Central memory CD4-positive, alpha-beta T cell (primary cell): ENCODE measurements at places on chromosomes 5 and 9.

GRCh38 chr5:93591323-93591945 is 8.4 kb downstream of the NR2F1 start:
- DNase-seq, result no peak

- no peak for DNase-seq
These were observed 199.3 kb downstream of the SGCD start for GRCh38 chr5:156526081-156526925.

- DNase-seq, result no peak
These were observed 11.3 kb downstream of the SHOC1 start for GRCh38 chr9:111783424-111783823.

GRCh38 chr5:119527351-119527750 is 75.1 kb downstream of the HSD17B4 start:
- no peak for DNase-seq

GRCh38 chr5:83085106-83085505 is 7.8 kb downstream of the XRCC4 start:
- DNase-seq, result no peak

DNA sequence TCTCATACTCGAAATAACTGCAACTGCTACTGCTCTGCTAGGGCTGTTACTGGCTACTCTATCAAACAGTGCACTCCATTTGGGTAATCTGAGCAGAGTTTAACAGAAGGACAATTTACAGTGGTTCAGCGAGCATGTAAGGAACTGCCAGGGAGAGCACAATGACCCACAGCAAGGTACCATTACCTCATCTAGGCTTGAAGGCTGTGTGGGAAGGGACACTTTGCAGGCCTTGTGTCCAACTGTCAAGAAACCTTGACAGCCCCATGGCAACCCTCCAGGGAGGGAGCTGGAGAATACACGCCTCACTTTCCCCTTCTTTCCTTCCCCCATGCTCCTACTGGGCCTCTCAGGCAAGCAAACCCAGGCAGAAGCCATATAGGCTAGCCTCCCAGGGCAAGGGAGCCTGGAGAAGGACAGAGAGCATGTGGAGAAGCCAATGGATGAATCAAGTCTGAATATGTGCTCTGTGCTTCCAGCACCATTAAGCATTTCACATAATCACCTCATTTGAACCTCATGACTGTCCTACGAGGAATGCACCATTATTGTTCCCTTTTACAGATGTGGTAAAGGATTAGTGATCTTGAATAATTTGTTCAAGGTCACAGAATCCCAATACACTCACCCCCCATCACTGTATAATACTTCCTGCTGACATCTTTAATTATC is 49.9 kb upstream of the JAK2 start:
- no peak for DNase-seq

GRCh38 chr5:103942587-103943186 is 380.1 kb upstream of the NUDT12 start:
- DNase-seq, result no peak

GRCh38 chr9:98323051-98323830 is 67.8 kb upstream of the TBC1D2 start:
- DNase-seq, result no peak

GRCh38 chr5:10702911-10703491 is 58.0 kb downstream of the DAP start:
- DNase-seq, result no peak

DNA sequence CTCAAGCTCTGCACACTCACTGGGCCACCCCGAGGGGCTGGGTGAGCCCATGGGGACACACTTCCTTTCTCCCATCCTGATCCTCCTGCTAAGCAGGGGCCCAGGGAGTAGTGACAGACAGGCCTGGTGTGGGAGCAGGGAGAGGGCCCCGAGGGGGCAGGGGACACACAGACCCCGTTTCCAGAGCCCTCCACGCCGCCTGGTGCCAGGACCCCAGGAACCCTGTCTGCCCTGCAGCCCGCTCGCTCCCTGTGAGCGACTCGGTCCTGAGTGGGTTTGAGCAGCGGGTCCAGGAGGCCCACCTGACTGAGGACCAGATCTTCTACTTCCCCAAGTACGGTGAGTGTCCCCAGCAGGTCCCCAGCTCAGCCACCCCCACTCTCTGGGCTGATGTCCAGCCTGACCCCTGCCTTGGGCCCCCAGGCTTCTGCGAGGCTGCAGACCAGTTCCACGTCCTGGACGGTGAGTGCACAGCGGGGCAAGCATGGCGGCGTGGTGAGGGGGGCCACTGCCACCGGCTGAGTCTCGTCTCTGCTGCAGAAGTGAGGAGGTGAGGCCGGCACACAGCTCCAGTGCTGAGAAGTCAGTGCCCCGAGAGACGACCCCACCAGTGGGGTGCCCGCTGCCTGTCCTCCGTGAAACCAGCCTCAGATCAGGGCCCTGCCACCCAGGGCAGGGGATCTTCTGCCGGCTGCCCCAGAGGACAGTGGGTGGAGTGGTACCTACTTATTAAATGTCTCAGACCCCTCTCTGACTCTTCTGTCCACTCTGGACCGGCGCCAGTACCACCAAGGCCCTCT is 1.4 kb downstream of the C8G start:
- DNase-seq, result no peak

DNA sequence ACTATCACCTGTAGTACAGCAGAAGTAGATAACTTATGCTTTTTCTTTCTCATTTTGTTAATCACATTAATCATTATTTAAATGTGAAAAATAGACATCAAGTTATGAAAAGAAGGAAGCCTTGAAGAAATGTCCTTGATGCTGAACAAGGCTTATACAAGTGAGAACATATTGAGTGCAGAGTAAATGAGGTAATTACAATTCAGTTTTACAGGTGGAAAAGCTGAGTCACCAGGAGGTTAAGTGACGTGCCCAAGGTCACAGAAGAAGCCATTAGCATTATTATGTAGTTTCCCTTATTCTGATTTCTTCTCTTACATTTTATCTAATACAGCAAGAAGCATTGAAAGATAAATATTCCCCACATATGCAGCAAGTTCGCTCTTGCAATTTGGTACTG is 998.5 kb upstream of the CDH6 start:
- no peak for DNase-seq

DNA sequence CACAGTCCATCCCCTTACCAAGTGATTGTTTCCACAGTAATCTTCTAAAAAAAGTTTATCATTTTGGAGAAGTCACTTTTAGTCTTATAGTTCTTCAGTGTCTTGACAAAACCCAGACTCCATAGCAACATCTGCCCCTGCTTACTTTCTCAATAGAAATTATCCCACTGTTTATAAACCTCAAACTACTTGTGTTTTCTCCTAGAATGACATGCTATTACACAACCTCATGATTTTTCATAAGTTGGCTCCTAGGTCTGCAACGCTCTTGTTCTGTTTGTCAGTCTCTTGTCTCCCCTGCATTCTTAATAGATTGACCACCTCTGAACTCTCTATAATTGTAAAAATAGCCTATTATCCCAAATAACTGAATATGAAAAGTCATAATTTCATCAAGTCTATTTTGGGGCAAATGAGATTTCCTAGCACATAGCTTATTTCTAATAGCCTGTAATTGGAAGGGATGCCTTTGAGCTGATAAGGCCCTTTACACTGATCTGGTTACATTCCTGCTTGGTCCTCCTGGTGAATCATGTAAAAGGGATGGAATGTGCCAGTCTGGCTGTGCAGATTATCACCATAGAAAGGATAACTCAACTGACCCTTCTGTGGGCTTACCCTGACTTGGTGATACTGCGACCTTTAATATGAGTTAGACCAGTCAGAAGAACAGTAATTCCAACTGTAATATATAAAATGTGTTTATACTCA is 69.6 kb downstream of the CHSY3 start:
- no peak for DNase-seq

- DNase-seq, result no peak
These were observed 37.2 kb downstream of the NCS1 start for GRCh38 chr9:130209422-130209821.

DNA sequence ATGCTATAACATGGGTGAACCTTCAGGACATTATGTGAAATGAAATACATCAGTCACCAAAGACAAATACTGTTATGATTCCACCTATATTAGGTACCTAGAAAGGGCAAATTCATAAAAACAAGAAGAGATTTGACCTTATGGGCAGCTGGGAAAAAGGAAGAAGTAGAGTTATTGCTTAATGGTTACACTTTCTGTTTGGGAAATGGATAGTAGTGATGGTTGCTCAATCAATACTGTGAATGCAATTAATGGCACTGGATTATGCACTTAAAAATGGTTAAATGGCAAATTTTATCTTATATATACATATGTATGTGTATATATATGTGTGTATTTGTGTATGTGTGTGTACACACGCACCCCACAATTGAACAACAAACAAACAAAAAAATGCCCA is 15.2 kb downstream of the FKBP15 start:
- no peak for DNase-seq

- no peak for DNase-seq
These were observed 184.5 kb upstream of the PTGER4 start for GRCh38 chr5:40495237-40495635.

DNA sequence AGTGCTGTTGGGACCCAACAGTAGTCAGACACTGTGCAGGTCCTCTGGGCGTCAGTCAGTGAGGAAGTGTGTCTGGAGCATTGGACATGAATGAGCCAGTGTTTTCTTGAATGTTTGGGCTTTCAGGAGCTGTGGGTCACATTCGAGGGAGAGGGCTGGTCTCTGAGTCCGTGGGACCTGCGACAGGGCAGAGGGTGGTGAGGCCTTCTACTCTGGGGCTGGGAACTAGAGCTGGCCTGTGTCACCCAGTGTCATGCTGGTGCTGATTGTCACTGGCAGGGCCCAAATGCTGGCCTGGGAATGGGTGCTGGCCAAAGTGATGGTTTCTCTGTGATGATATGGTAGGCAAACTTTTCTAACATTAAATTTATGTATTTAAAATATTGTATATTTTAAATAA is 10.3 kb downstream of the POLR1E start:
- no peak for DNase-seq

GRCh38 chr9:95360866-95361265 is 43.4 kb upstream of the FANCC start:
- DNase-seq, result no peak

- DNase-seq, result no peak
These were observed 326.6 kb downstream of the EBF1 start for GRCh38 chr5:158773161-158773560.

- DNase-seq, result no peak
These were observed 285.3 kb downstream of the NR3C1 start for GRCh38 chr5:143118222-143118621.

DNA sequence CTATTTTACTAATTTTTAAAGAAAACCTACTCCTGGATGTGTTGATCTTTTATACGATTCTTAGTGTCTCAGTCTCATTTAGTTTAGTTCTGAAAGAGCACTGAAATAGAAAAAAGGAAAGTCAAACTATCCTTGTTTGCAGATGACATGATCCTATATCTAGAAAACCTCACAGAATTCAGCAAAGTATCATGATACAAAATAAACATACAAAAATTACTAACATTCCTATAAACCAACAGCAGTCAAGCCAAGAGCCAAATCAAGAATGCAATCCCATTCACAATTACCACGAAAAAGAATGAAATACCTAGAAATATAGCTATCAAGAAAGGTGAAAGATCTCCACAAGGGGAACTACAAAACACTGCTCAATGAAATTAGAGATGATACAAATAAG is 225.8 kb upstream of the CDH18 start:
- DNase-seq, result no peak

- no peak for DNase-seq
These were observed 2.3 kb downstream of the PNPLA7 start for GRCh38 chr9:137547687-137548543.

DNA sequence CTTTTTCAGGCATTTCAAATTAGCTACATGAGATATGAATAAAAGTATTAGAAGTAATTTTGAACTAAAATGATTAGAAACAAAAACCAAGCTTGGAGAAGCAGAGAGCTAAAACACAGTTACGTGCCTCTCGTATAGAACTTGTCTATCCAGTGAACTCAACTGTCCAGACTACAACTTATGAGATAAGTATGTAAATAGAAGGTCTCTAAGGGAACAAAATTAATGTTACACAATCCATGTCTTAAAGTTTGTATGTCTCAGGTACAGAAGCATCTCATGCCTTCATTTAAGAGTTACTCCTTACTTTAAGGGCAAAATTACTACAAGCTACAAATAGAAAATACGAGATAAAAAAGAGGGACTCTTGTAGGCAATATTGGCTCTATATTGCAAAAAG is 316.8 kb downstream of the CETN3 start:
- DNase-seq, result no peak

- DNase-seq, result no peak
These were observed 490.0 kb upstream of the COX7C start for GRCh38 chr5:86127696-86128095.

DNA sequence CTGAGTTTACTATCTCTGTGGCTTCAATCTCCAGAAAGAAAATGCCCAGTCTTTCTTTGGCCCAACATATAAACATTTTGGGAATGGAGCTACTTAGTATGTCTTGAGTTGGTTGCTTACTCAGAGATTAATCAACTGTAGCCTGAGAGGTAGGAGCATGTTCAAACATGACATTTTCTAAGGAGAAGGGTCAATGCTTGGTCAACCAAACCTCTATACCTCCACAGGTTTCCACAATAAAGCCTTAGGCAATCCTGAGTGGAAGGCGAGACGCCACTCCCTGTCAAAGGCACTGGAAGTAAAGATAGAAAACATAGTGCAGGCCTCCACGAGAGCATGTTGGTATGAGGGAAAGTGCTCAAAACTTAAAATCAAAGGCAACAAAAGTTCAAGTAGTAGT is 411.4 kb downstream of the KCTD16 start:
- no peak for DNase-seq

GRCh38 chr9:127397646-127398274 is 791 bp downstream of the SLC2A8 start:
- no peak for DNase-seq

GRCh38 chr5:76715736-76716455 is at the start of gene F2R:
TSS of gene F2R (plus strand) at chr5:76716126. CDS start at chr5:76716308, 182 bp downstream.
- DNase-seq, result peak; percentile 38

- no peak for DNase-seq
These were observed 617.1 kb downstream of the PRELID2 start for GRCh38 chr5:145218019-145218418.

- DNase-seq, result no peak
These were observed 219.1 kb downstream of the NDUFS4 start for GRCh38 chr5:53779541-53779981.
